ENCODE measurements at places on chromosomes 2 and 18. TPM values are rescaled to one million over a fixed set of nuclear protein-coding genes. Genes with fewer than 3 reads are reported as not detected.
A peak's percentile ranks its signal among the peaks of the same experiment; 100 is the strongest.

- no peak overlapping the region for H3K27ac ChIP-seq
- peak; percentile 13 for DNase-seq
- no peaks in the 10 kb centered on the region for H3K4me1 ChIP-seq
- H3K36me3 ChIP-seq = no peaks in the 10 kb centered on the region
- H3K27me3 ChIP-seq = no peaks in the 10 kb centered on the region
These were observed 99.5 kb downstream of the SLC4A3 start for GRCh38 chr2:219726916-219727315.

CHAC2 gene
- total RNA-seq = 4.3 TPM

DNA sequence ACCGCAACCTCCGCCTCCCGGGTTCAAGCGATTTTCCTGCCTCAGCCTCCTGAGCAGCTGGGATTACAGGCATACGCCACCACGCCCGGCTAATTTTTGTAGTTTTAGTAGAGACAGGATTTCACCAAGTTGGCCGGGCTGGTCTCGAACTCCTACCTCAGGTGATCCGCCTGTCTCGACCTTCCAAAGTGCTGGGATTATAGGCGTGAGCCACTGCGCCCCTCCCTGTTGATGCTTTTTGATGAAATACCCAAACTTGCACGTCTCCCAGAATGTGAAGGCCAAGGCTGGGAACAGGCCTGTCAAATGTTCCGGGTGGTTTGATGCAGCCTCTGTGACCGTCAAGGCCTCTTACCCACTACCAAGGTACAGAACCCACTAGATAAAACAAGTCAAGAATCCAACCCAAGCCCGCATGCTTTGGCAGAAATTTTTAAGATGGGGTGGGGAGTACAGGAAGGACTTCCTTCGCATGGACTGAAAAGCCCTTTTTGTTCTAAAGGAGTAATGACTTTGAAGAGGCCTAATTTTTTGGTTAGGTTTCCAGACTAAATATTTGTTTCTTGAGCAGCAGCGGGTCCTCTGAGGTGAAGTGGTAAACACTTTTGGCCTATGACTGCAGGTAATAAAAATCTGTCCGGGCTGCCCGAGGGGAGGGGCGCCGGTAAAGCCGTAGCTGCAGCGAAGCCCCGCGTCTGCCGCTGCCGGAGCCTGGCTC is 3.7 kb upstream of the EVX2 start:
- peaks cover 40% of the 10 kb centered on the region for H3K4me1 ChIP-seq
- no peak overlapping the region for H3K27ac ChIP-seq
- DNase-seq = no peak
- peaks cover 56% of the 10 kb centered on the region for H3K27me3 ChIP-seq

DNA sequence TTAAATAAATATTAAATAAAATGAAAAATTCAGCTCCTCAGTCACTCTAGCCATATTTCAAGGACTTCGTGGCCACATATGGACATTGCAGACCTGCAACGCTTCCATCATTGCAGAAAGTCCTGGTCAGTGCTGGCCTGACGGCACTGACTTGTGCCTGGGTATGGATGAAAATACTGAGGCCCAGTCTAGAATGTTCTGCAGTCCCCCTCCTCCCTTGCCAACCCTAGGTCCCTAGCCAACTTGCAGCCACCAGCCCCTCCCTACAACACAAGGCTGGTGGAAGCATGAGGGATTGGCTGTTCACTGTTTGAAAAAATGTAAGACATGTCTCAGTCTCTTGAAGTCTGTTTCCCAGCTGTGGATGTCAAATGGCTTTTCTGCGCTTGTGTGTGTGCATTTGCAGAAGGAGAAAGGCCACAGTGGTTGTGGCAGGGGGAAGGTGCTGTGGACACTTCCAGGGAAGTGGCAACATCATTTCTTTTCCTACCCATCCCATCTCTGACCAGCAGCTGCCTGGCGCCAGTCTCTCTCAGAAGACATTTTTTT is 9.9 kb downstream of the IGFBP5 start:
- no peak for DNase-seq
- H3K36me3 ChIP-seq = no peaks in the 10 kb centered on the region
- peaks cover 65% of the 10 kb centered on the region for H3K4me1 ChIP-seq
- H3K27ac ChIP-seq = no peak overlapping the region

GRCh38 chr2:15579641-15580040 is 12.0 kb upstream of the DDX1 start:
- no peak overlapping the region for H3K27ac ChIP-seq
- DNase-seq = no peak
- no peak overlapping the region for H3K4me3 ChIP-seq
- H3K36me3 ChIP-seq = no peaks in the 10 kb centered on the region

PHOSPHO2 gene
- total RNA-seq = 4.8 TPM

DNA sequence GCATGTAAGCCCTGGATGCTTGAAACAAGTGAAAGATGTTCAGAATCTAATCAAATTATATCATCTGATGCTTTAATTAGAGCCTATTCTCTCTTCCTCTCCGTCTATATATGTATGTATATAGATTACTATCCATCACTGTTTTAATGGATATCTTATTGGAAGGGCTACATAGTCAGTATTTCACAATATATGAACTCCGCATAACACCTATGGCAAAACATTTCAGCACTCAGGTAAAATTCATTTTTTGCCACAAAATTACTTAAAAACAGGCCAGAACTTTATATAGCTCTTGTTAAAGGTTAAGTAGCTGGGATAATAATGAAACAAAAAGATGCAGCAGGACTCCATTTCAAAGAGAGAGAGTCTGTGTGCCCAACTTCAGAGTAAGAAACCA is 1.2 kb downstream of the PJVK start:
- H3K4me1 ChIP-seq = no peaks in the 10 kb centered on the region
- H3K27me3 ChIP-seq = no peaks in the 10 kb centered on the region
- H3K4me3 ChIP-seq = no peak overlapping the region
- H3K27ac ChIP-seq = no peak overlapping the region

GRCh38 chr18:48752478-48752877 is 198.3 kb downstream of the SMAD7 start:
- no peak for DNase-seq
- no peaks in the 10 kb centered on the region for H3K4me1 ChIP-seq
- H3K36me3 ChIP-seq = no peaks in the 10 kb centered on the region
- H3K4me3 ChIP-seq = no peak overlapping the region
- no peaks in the 10 kb centered on the region for H3K27me3 ChIP-seq

DNA sequence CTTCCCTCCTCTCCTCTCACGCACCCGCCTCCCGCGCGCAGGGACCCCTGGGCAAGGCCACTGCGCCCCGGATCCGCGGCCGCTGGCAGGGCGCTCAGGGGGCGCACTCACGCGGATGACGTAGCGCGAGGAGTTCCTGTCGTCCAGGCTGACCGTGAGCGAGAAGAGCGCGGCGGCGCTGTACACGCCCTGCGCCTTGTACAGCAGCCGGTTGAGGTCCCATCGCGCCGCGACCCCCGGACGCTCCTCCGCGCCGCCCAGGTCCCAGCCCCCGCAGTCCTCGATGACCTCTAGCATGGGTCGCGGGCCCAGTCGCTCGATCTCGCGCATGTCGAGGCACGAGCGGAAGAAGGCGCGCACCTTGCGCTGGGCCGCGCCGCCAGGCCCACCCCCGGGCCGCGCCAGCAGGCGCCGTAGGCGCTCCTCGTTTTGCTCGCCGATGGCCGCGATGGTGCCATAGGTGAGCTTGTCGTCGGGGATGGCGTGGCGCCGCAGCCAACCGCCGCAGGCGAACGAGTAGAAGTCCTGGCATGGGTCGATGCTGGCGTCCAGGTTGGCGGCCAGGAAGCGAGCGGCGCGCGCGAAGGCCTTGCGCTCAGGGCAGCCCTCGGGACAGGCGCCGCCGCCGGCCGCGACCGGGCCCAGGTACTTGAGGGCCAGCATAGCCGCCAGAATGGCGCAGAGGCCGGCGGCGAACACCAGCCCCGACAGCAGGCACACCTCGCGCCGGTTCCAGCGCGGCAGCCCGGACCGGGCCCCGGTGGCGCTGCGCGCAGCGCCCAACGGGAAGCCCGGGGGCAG is 1.7 kb downstream of the ECEL1 start:
- no peaks in the 10 kb centered on the region for H3K36me3 ChIP-seq
- peaks cover 5% of the 10 kb centered on the region for H3K27me3 ChIP-seq
- DNase-seq = no peak
- H3K4me1 ChIP-seq = peaks cover 18% of the 10 kb centered on the region
- H3K4me3 ChIP-seq = no peak overlapping the region
- no peak overlapping the region for H3K27ac ChIP-seq

DNA sequence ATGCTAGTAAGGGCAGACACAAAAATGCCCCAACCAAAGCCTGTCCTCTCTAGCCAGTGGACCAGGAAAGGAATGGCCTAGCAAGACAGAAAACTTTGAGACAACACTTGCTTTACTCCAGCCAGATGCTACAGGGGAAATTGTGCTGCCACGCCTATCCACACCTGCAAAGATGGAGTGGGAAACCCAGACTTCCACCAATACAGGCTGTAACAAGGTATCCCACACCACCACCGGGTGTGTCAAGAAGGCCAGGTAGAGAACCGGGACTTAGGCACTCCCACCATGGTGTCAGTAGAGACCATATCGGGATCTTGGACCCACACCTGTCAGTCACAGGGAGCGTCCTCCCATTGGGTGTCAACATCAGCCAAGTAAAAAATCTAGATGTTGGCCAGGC is 16.2 kb upstream of the ESPNL start:
- no peak overlapping the region for H3K4me3 ChIP-seq
- DNase-seq = peak; percentile 4
- peaks cover 15% of the 10 kb centered on the region for H3K36me3 ChIP-seq
- no peaks in the 10 kb centered on the region for H3K27me3 ChIP-seq
- no peak overlapping the region for H3K27ac ChIP-seq

GRCh38 chr18:51762373-51762772 is 564.9 kb upstream of the MEX3C start:
- H3K4me1 ChIP-seq = no peaks in the 10 kb centered on the region
- no peaks in the 10 kb centered on the region for H3K36me3 ChIP-seq
- no peak overlapping the region for H3K27ac ChIP-seq

DNA sequence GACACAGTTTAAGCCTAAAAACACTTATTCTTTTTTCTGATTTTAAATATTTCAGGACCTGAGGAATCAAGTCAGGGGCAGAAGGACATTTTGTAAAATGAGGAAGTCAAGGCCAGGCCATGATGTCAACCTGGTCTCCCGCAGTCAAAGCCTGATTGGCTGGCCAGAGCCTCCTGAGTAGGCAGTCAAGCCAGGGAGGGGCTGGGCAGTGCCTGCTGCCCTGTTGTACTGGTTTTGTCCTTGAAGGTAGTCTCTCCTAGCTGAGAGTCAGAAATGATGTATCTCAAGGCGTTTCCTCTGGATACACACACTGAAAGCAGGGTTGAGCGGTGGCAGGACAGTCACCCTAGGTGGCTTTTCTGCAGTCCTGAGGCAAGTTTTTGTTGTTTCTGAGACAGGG is 19.8 kb downstream of the CCT7 start:
- DNase-seq = no peak
- no peak overlapping the region for H3K4me3 ChIP-seq
- no peaks in the 10 kb centered on the region for H3K27me3 ChIP-seq
- H3K4me1 ChIP-seq = no peaks in the 10 kb centered on the region
- H3K36me3 ChIP-seq = peaks cover 60% of the 10 kb centered on the region
- no peak overlapping the region for H3K27ac ChIP-seq

RESP18 gene
- total RNA-seq = not detected

- peak overlapping the region; percentile 92 for H3K27ac ChIP-seq
- no peaks in the 10 kb centered on the region for H3K27me3 ChIP-seq
- DNase-seq = no peak
- H3K4me3 ChIP-seq = peak overlapping the region; percentile 81
- no peaks in the 10 kb centered on the region for H3K36me3 ChIP-seq
These were observed 1.2 kb upstream of the IMPA2 start for GRCh38 chr18:11980163-11980493.

- H3K4me1 ChIP-seq = no peaks in the 10 kb centered on the region
- no peak overlapping the region for H3K4me3 ChIP-seq
- no peak for DNase-seq
These were observed 94.0 kb upstream of the ACVR1C start for GRCh38 chr2:157722580-157723234.

- no peak overlapping the region for H3K27ac ChIP-seq
- DNase-seq = no peak
- H3K4me3 ChIP-seq = no peak overlapping the region
- H3K27me3 ChIP-seq = no peaks in the 10 kb centered on the region
These were observed 1.3 kb upstream of the STAT1 start for GRCh38 chr2:191015239-191015638.

FHL2 gene
- 141 TPM for total RNA-seq

NEU2 gene
- total RNA-seq = not detected

FSIP2 gene
- 0.22 TPM for total RNA-seq
